Epithelial cell of umbilical artery (primary cell): ENCODE measurements at places on chromosomes 16 and 17. TPM values are rescaled to one million over a fixed set of nuclear protein-coding genes. Genes with fewer than 3 reads are reported as not detected.

CDH15 gene
- total RNA-seq, result under 0.01 TPM in 1 of 2 replicates, not detected in the other

WBP2 gene
- total RNA-seq, result 16.1 and 20.1 TPM in 2 replicates

NOD2 gene
- 0.30 TPM in 1 of 2 replicates, not detected in the other for total RNA-seq

PRSS21 gene
- 1.9 TPM in 1 of 2 replicates, not detected in the other for total RNA-seq

RNF157 gene
- total RNA-seq, result 0.15 and 0.65 TPM in 2 replicates

CLEC18A gene
- total RNA-seq, result 0.61 TPM in 1 of 2 replicates, not detected in the other

UTS2R gene
- not detected in 2 replicates for total RNA-seq

PYY gene
- total RNA-seq, result not detected in 2 replicates

HEATR9 gene
- not detected in 2 replicates for total RNA-seq

MYL11 gene
- total RNA-seq, result not detected in 2 replicates

CTRB1 gene
- total RNA-seq, result not detected in 2 replicates

RAP1GAP2 gene
- 0.15 and 0.65 TPM in 2 replicates for total RNA-seq

PKMYT1 gene
- total RNA-seq, result 7.9 and 8.1 TPM in 2 replicates

TUBB3 gene
- 96.8 and 319 TPM in 2 replicates for total RNA-seq

C16orf74 gene
- 10.7 and 18.4 TPM in 2 replicates for total RNA-seq

CTF1 gene
- under 0.01 TPM in 1 of 2 replicates, not detected in the other for total RNA-seq

TMC5 gene
- not detected in 2 replicates for total RNA-seq

CD68 gene
- total RNA-seq, result 1.1 and 1.3 TPM in 2 replicates

USP36 gene
- 14.3 and 16.4 TPM in 2 replicates for total RNA-seq

NFAT5 gene
- 7.8 and 13.7 TPM in 2 replicates for total RNA-seq

SLFN14 gene
- total RNA-seq, result not detected in 2 replicates

OSGIN1 gene
- total RNA-seq, result 0.91 and 0.97 TPM in 2 replicates

HSPB9 gene
- total RNA-seq, result 0.15 TPM in 1 of 2 replicates, not detected in the other

REXO5 gene
- 2.9 and 9.1 TPM in 2 replicates for total RNA-seq

LHX1 gene
- total RNA-seq, result not detected in 2 replicates

SCN4A gene
- under 0.01 TPM in 1 of 2 replicates, not detected in the other for total RNA-seq

ARHGDIG gene
- 0.61 and 4.2 TPM in 2 replicates for total RNA-seq

GALR2 gene
- not detected in 2 replicates for total RNA-seq

ABCA3 gene
- 15.3 and 21.9 TPM in 2 replicates for total RNA-seq

RABEP2 gene
- 41.3 and 48.5 TPM in 2 replicates for total RNA-seq

OTOA gene
- 0.15 TPM in 1 of 2 replicates, not detected in the other for total RNA-seq

ZP2 gene
- not detected in 2 replicates for total RNA-seq

CDR2 gene
- total RNA-seq, result 48.7 and 48.8 TPM in 2 replicates
